ENCODE measurements at places on chromosomes 12 and 14.

- DNase-seq: no peak
Observed at GRCh38 chr14:79044894-79045624, 874.9 kb downstream of the NRXN3 start.

GRCh38 chr12:132827763-132828703 lies 636 bp downstream of the GOLGA3 start:
- peak; percentile 44 for DNase-seq

GRCh38 chr12:97324471-97324870 lies 138.1 kb upstream of the RMST start:
- no peak for DNase-seq

- DNase-seq: no peak
Observed at GRCh38 chr12:66352899-66353298, 50.6 kb downstream of the HELB start.

GRCh38 chr12:46147144-46147543 lies 121.7 kb downstream of the SLC38A1 start:
- DNase-seq: no peak

DNA sequence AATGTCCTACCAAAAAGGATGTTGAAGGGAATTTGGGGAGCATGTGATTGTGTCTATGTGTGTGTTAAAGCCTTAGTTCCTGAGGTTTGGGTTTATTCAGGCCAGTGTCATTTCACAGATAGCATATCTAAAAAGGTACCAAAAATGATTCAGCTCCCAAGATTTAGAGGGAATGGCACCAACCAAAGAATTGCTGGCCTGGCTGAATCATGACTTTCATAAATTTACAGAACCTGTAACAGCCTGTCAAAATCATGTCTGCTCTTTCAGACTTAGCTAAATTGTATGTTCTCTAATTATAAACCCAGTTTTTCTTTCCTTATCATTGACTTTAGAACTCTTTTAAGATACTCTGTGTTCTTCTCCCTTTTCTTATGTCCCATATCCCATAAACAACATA lies 231.5 kb downstream of the NUBPL start:
- DNase-seq: no peak

DNA sequence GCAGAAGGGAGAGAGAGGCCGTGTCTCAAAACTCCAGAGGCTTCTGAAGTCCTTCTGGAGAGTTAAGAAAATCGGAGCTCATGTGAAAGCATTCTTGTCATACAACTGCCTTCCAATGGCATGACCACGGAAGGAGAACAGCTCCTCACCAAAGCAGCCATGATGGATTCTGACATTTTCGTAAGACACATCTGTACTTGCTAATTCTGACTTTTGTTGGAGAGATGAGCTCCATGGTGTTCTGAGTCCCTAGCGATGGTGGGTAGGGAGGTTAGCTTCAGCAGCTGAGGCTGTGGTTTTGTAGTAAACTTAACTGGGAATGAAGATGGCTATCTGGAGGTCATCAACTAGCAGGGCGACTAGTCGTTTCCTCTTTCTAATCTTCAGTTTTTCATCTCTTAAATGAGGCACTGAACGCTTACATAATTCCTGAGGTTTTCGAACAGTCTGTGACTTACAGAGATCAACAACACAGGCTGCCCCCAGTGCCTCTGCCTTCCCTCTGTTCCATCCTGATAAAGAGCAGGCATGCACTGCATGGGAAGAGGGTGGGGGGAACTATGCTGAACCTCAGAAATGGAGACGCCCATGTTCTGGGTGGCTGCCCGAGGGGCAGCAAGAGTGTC lies 28.6 kb upstream of the DICER1 start:
- no peak for DNase-seq

DNA sequence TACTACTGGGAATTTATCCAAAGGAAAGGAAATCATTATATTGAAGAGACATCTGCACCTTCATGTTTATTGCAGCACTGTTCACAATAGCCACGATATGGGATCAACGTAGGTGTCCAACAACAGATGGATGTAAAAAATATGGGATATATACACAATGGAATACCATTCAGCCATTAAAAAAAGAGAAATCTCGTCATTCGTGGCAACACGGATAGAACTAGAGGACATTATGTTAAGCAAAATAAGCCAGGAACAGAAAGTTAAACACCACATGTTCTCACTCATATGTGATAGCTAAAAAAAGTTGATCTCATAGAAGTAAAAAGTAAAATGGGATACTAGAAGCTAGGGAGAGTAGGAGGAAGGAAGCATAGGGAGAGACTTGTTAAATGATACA lies 82.9 kb upstream of the CLMN start:
- no peak for DNase-seq

DNA sequence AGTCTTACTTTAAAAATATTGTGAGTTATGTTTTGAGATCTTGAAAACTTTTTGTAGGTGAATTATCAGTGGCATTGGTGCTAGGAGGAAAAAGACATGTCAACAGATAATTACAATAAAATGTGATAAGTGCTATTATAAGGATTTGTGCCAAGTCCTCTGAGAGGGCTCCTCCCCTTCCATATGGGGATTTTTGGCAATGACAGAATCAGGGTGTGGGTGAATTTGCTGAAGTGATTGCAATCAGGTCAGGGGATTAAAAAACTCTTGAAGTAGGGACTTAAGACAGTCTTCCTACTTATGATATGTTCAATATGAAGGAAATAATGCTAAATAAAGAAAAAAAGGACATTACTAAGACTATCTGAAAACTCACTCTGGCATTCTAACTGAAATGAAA lies 122.5 kb downstream of the SLC15A5 start:
- no peak for DNase-seq

DNA sequence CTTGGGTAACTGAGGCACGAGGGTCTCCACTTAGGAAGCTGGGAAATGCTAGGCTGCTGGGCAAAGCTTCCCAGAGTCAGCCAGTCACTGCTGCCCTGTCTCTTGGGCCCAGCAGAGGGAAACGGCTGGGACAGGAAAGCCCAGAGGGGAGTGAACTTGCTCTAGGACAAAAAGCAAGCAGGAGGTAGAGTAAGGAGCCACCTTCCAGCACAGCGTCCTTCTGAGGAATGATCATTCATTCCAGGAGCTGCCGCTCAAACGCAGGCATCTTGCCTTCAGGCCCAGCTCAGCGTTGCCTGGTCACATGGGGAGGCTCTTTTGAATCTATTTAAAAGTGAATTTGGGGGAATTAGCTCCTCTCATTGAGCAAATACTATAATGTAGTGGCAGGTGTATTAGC lies 118.6 kb downstream of the CRACR2A start:
- no peak for DNase-seq

DNA sequence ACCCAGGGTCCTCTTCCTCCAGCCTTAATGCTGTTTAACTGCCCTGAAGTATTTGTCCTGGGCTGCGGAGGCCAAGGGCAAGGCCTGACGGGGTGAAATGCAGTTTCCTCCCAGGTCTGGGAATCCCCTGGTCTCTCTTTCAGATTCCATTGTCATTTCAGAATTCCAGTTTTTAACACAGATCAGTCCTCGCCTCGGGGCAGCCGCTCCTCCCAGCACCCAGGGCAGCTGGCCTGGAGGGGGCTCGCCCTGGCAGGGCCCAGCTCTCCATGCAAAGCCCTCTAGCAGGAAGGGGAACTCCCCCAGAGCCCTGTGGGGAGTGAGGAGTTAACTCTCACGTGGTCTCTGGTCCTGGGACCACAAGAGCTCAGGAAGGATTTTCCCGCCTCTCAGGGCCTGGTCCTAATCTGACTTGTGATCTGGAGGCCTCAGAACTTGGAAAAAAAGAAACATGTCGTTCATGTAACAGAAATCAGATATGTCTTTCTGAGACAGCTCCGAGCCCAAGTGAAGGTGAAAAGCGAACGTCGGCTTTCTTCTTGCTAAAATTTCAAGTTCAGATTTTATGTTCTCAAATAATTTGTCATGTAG lies 265.6 kb upstream of the SFSWAP start:
- no peak for DNase-seq

- DNase-seq: no peak
Observed at GRCh38 chr12:13976028-13976584, 5.3 kb downstream of the GRIN2B start.

DNA sequence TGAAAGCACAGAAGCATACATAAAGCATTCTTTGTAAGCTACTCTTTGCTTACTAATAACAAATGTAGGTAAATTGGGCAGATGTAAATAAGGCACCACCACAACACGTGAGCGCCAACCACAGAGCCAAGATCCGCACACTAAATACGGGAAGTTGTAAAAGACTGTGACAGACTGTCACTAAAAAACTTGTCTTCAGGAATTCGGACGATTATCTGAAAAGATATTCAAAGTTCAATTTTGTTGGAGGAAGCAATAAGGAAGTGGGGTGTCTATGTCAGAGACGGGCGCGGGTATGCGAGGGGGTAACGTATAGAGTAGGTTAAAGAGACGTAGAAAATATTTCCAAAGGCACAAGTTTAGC lies 1.5 kb upstream of the HSP90B1 start:
- DNase-seq: no peak

DNA sequence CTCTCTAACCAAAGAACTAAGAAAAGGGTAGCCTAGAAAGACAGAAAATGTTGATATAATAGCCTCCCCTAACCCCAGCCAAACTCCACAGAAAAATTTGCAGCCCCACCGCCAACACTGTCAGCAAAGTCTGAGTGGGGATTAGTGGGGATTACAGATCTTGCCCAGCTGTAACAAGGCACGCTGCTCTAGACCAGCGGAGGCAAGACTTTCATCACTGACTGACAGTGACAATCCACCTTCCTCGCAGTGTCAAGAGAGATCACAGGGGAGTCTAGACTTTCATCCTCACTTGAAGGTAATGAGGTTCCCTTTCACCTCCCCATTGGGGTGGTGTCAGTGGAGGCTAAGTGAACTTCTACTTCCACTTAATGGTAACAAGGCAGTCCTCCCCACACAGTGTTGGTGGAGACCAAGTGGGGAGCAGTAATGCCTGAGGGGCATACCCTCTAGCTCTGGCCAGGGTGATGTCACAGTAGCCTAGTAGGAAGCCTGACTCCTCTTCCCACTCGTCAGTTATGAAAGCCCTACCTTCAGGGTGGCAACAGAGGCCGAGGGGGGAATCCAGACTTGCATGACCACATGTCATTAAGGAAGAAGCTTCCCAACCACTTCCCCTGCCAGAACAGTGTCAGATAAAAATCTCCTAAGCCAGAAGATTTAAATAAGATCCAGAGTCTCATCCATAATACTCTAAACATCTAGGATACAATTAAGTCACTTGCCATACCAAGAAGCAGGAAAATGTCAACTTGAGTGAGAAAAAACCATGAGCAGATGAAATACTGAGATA lies 91.7 kb upstream of the RASSF8 start:
- DNase-seq: no peak

- DNase-seq: no peak
Observed at GRCh38 chr14:51884086-51884927, 23.9 kb downstream of the GNG2 start.

DNA sequence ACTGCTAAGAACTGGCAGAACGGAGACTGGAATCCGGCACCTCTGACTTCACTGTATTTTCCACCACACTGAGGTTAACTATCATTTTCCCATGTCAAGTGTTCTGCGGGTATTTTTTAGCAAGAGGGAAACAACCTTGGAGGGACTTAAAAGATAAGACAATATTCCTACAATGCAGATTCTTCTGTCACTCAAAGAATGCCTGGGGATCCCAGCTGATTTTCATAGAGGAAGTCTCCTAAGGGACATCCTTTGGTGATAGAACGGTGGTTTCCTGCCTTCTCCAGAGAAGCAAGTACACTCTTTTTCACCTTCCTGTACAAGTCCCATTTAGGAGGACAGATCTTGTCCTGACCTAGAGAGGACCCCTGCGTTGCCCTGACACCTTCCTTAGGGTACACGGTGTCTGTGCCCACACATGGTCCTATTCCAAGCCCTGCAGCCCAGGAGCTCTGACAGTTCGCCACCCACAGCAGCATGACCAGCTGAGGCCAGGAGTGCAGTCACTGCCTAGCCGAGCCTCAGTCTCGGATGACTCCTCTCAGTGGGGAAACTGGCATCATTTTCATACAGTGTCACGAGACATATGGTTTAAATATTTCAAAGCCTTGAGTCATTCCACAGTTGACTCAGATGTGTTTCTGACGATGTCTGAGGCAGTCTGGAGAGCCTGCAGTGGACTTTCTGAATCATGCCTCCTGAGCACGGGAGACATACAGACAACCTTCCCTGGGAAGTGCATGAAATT lies 181.3 kb upstream of the FKBP4 start:
- DNase-seq: no peak

GRCh38 chr12:44334347-44334746 lies 498.5 kb downstream of the TMEM117 start:
- DNase-seq: no peak

- DNase-seq: no peak
Observed at GRCh38 chr14:54489318-54489683, 521 bp upstream of the GMFB start.

- DNase-seq: no peak
Observed at GRCh38 chr14:38442208-38442607, 186.3 kb upstream of the CLEC14A start.

GRCh38 chr14:23829736-23830471 lies 123.7 kb upstream of the DHRS4 start:
- no peak for DNase-seq

DNA sequence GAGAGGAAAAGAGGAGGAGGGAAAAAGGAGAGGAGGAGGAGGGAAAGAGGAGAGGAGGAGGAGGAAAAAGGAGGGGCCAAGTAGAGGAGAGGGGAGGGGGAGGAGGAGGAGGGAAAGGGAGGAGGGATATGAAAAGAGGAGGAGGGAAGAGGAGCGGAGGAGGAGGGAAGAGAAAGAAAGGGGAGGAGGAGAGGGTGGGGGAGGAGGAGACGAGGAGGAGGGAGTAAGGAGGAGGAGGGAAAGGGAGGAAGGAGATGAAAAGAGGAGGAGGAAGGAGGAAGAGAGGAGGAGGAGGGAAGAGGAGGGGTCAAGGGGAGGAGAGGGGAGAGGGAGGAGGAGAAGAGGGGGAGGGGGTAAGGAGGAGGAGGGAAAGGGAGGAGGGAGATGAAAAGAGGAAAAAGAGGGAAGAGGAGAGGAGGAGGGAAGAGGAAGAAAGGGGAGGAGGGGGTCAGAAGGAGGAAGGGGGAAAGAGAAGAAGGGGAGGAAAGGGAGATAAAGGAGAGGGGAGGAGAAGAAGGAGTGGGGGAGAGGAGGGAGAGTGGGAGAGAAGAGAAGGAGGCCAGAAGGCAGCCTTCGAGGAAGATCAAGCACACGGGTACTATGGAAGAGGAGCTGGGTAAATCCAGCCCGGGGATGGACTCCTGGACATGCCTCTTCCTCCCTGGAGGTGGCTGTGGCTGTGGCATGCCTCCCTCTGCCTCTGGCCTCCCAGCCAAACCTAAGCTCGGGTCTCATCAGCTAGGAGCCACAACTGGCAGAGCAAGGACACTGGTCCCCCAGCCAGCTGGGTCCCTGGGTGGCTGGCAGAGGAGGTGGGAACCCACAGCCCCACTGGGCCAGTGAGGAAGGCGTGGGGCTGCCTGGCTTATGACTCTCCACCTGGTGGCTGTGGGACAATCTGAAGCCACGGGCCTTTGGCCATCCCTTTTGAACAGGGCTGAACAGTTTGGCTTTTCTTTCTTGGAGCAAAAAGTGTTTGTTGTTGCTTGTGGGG lies 3.0 kb upstream of the CMKLR1 start:
- DNase-seq: no peak

DNA sequence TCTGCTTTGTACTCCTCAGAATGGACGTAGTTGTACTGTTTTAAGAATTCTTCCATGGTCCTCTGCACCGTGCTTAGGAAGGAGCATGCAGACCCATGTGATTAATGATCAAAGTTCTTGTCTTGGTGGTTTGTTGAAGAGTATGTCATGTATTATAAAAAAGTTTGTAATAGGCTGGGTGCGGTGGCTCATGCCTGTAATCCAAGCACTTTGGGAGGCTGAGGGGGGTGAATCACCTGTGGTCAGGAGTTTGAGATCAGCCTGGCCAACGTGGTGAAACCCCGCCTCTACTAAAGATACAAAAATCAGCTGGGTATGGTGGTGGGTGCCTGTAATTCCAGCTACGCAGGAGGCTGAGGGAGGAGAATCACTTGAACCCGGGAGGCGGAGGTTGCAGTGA lies 61.8 kb upstream of the RTL1 start:
- DNase-seq: no peak

All from HuH-7 (cell line).